CD4-positive, alpha-beta T cell (primary cell): ENCODE measurements at places on chromosomes 1 and 21. TPM values are rescaled to one million over a fixed set of nuclear protein-coding genes. Genes with fewer than 3 reads are reported as not detected.

GRCh38 chr1:156025876-156026275, 5.1 kb upstream of the SSR2 start:
- DNase-seq: peak; percentile 14

- DNase-seq: no peak
These were observed 47.3 kb downstream of the FAM78B start for GRCh38 chr1:166119471-166119965.

DNA sequence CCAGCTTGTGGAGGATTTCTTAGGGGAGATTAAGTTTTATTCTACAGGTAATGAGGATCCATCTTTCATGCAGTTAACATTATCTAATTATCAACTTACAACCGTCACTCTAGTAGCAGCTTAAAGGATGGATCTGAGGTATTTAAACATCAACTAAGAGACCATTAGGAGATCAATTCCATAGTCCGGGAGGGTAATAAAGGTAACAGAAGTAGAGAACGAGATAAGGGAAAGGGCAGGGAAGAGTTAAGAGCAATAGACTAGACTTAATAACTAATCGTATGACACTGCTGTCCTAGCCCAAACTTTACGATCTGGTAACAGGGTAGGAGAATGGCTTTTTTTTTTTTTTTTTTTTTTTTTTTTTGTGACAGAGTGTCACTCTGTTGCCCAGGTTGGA, 19.5 kb upstream of the CCDC17 start:
- DNase-seq: no peak

DNA sequence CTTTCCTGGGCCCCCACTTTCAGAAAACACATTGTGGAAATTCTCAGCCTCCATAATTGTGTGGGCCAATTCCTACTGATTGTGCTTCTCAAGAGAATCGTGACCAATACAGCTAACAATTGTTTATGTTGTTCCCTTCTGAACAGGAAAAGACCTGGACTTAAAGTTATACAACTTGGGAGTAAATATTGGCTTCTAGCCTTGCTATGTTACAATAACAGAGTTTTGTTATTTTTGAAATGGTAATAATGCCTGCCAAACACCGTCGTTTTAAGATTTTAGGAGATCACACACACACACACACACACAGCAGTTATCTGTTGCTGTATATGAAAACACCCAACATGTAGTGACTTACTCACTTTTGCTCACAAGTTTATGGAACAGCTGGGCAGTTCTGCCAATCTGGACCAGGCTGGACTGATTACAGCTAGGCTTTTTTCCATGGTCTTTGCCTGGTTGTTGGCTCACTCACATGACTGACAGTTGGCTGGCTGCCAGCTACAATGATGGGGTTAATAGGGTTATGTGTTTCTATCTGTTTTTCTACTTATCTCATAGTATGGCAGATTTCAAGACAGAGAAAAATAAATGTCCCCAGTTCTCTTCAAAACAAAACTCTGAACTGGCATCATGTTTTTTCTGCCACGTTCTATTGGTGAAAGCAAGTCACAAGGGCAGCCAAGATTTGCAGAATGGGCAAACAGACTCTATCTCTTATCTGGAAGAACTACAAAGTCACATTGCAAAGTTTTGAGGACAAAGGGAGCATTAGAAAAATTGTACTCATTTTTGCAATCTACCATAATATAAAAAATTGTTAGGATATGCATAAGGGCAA, 447.5 kb downstream of the NEGR1 start:
- no peak for DNase-seq

DNA sequence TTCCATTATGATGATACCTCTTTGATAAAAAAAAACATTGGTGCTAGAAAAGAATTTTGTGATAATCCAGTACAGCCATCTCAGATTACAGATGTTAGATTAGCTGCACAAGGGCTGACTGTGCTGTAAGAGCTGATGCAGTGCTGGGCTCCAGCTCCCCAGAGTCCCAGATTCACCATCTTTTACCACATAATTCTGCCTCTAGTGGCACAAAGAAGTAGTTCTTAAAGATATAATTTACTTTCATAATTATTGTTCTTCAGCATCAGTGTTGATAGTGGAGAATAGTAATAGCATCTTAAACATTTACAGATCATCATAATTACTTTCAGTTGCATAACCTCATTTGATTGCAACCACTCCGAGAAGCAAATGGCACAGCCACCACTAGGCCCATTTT, 262.1 kb downstream of the BRINP2 start:
- no peak for DNase-seq

GRCh38 chr1:241658081-241658793, 6.2 kb downstream of the WDR64 start:
- no peak for DNase-seq

GRCh38 chr1:106063510-106063909, 993.0 kb upstream of the PRMT6 start:
- no peak for DNase-seq

GRCh38 chr1:169236143-169236542, 129.7 kb downstream of the ATP1B1 start:
- no peak for DNase-seq

GRCh38 chr1:119981986-119982815, 85.9 kb upstream of the ADAM30 start:
- no peak for DNase-seq

DNA sequence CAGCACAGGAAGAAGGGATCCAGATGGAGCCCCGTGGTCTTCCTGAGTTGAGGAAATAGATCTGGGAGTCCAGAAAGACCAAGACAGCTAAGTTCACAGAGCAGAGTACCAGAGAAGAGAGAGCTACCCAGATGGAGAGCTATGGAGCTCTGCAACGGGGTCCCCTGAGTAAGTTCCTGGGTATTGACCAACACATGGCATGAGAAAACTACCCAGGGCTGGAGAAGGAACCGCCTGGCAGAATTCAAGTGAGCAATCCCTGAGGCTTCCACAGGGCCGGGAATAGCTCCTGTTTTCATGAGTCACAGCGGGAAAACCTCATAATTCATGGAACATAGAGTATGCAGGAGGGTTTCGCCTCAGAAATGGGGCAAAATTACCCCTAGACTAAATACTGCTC, 19.7 kb downstream of the STPG1 start:
- DNase-seq: no peak

DNA sequence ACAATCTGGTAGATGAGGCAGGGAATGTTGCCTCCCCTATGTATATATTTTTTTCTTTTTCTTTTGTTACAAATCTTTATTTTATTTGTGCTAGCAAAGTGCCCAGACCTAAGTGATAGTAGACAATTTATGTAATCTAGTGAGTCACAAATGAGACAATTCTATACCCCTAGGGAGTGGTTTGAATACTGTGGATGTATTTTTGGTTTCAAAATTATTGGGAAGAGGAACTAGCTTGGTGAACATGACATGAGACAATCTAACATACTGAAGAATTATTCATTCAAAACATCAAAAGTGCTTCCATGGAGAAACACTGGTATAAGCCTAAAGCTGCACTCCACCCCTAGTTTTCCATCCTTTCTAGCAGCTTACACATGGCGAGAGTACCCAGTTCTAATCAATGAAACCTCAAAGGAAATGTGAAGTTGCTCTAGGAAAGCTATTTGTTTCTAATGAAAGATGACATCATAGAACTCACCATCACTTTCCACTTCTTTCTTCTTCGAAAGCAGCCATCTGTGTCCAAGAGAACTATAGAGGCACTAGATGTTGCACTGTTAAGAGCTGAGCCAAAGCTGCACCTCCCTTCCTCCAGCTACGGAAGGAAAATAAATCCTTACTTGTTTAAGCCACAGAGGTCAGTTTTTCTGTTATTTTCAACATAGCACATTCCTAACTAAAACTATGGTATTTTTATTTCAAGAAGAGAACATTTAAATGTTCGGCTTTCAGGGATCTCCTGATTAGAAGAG, 764.6 kb downstream of the LTN1 start:
- no peak for DNase-seq

DNA sequence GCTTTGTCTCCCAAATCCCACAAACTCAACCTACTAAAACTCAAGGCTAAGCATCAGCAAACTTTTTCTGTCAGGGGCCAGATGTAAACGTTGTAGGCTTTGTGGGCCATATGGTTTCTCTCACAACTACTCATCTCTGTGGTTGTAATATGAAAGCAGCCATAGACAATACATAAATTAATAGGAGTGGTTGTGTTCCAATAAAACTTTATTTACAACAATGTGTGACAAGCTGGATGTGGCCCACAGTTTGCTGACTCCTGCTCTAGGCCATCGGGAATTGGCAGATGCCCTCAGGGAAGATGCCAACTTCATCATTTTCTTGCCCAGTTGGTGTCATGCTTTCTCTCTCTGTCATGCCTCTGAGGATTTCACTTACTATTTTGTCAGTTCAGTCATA, 17.5 kb upstream of the ERRFI1 start:
- no peak for DNase-seq

DNA sequence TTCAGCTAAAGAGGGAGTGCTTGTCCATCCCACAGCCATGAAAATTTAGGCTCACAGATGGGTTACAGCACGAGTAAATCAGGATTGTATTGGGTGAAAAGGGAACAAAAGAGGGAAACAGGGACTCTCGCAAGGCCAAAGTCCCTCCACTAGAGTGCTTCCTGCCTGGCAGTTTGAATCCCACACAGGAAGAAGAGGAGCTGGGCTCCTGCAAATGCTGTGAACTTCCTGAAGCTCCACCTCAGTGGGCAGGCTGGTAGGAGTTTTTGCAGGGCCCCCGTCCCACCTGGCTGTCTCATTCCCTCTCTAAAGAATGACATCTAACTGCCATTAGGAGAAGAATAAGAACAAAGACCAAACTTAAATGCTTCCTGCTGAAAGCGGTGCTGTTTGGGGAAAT, 712.0 kb upstream of the PRMT6 start:
- no peak for DNase-seq

DNA sequence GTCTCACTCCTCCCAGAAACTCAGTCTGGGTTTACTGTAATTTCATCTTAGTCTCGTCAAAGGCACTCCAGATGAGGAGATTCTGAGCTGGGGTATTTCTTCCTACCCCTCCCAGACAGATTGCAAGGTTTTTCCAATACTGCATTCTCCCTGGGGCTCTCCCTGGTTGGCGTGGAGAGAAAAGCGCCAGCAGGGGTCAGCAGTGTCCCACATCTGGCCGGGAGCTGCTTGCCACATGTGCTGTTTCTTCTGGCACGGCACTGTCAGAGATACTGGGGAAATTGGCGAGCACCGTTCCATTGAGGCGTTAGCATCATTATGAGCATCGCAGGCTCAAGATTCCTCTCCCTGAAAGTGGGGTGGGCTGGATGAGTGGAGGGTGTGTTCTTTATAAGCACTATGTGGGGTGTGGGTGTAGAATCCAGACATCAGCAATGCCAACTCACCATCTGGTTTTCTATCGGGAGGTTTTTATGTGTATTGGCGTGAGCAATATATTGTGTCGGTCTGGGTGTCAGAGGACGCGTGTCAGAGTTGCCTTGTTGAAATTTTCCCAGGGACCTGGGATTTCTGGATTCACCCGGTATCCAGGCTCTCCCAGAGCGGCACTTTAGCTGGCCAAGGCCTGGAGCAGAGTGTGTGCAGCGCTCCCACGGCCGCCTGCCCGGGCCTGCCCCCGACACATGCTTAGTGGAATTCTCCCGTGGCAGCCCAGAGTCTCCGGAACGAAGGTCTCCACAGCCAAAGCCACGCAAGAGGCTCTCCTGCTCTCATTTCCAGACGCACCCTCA, 8.0 kb upstream of the NAV1 start:
- peak; percentile 47 for DNase-seq

DNA sequence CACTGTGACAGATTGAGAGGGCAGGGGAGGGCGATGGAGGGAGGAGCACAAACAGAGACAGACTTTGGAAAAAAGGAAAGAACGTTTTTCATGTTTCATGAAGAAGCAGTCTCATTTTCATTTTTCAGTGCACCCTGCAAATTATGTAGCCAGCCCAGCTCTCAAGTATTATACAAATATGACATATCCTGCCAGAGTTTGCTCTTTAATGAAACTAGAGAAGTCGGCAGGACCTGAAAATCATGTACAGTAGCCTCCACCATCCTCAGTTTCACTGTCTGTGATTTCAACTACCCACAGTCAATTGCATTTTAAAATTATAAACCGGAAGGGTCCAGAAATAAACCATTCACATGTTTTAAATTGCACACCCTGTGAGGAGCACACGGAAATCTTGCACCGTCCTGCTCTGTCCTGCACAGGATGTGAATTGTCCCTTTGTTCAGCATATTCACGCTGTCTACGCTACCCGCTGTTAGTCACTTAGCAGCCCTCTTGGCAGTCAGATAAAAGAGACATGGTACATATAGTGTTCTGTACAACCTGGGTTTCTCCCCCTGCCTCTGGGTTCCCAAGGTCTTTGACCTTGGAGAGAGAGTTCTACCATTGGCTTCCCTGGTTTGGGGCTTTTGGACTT, 13.6 kb upstream of the ADARB1 start:
- no peak for DNase-seq

DNA sequence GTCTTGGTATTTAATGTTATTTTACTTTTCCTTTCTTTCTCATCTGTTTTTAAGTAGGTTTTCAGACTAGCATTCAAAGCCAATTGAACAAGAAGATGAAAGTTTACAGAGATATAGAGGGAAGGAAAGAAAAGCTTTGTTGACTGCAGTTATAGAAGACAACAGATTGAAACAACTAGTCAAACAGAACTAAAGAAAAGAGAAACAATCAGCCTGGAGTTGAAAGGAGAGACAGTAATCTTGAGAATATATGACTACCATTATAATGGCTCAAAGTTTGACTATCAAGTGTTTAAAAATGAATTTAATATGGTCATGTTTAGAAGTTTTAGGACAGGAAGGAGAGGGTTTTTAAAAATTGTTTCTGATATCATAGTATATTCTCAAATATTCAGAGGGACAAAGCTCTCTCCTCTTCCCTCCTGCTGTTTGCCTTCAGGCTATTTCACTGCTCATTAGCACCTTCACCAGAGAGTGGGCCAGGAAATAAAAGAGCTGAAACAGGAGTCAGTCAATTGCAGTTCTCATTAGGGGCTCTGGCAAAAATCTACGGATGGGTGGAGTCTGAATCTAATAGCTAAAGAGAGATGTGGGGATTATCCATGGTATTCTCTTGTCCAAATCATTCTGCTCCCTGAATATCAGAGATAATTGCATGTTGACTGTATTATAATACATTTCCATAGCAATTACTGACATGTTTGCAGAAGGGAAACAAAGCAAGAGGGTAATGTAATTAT, 577.8 kb downstream of the BRINP3 start:
- no peak for DNase-seq

- no peak for DNase-seq
These were observed 105.9 kb upstream of the POU3F1 start for GRCh38 chr1:38152351-38153065.

- DNase-seq: no peak
These were observed 55.1 kb upstream of the LRRC8D start for GRCh38 chr1:89765774-89766173.

Gene CFAP74
- not detected for total RNA-seq

Gene LIN28A
- total RNA-seq: not detected

Gene RAVER2
- 0.80 TPM for total RNA-seq

Gene FAM72D
- not detected for total RNA-seq

Gene OR2T11
- not detected for total RNA-seq

Gene DFFA
- total RNA-seq: 9.1 TPM

Gene ERICH3
- not detected for total RNA-seq

Gene TNFRSF9
- 0.84 TPM for total RNA-seq

Gene TFF2
- total RNA-seq: not detected
